ENCODE measurements at places on chromosomes 11 and 22.

GRCh38 chr11:4084406-4085125 is 10.0 kb upstream of the RRM1 start:
- no peak for DNase-seq

GRCh38 chr22:28406246-28406645 is 273.4 kb downstream of the TTC28 start:
- no peak for DNase-seq

- DNase-seq = no peak
Observed at GRCh38 chr22:17140022-17140421, 18.9 kb upstream of the TMEM121B start.

DNA sequence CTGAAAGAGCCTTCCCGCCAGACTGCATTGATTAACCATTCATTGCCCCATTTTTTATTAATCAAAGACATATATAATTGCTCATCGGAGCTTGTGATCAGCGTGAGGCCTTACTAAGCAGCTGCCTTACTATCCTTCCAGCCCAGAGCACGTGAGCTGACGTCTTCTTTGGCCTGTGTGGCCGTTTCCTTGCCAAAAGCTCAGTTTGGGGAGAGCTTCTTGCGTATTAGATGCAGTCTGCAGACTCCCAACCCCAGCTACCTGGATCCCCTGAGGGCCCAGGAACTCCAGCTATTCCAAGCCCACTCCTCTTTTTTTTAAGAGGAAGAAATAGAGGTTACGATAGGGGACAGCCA is 784 bp upstream of the SLC43A3 start:
- no peak for DNase-seq

GRCh38 chr11:23078289-23078971 is 218.2 kb upstream of the CCDC179 start:
- no peak for DNase-seq

GRCh38 chr11:1305501-1306056 is 3.9 kb downstream of the TOLLIP start:
- no peak for DNase-seq
